ENCODE measurements at places on chromosomes 4 and X.

- no peak for DNase-seq
These were observed 50.1 kb upstream of the CLNK start for GRCh38 chr4:10734697-10735096.

- no peak for DNase-seq
These were observed 188.7 kb downstream of the AFAP1 start for GRCh38 chr4:7750972-7751371.

DNA sequence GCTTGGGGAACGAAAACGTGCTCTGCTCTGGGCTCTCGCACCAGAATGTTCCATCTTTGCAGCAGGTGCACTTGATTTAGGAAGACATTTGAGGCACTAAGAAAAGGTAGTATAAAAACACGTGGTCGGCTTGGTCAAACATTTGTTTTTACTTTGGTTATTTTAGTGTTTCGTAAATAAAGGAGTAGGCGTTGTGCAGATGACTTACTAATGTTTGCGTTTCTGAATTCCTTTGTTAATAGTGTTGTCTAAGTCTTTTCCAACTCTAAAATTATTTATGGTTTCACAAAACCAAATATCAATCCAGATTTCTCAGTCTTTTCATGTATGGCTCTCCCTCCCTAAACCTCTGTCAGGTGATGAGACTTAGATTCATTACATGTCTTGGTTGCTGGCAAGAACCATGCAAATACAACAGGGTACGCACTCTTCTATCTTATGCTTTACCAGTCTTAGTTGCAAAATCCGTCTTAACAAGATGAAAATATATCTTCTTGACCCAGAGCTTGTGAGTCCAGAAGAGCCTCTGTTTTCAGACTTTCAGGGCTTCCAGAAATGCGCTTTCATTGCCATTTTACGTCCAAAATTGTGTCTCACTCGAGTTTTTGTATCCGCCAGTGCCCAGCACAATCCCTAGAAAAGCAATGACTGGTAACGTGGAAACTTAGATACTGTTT is 686 bp downstream of the MTHFD2L start:
- DNase-seq = no peak

GRCh38 chr4:183263787-183264386 is 56.2 kb downstream of the CLDN22 start:
- DNase-seq = no peak

DNA sequence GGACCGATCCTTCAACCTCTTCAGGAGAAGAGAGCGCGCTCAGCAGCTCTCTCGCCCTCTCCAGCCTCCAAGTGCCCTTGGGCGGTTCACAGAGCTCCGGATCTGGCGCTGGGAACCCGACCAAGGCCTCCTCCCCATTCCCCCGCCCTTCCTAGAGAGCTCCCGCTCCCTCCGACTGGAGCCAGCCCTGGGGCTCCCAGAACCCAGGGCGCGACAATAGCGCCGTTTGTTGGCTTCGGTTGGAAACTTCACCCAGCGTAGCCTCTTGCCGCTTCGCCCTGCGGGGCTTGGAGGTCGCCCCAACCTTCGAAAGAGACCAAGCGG is 3.1 kb upstream of the SOX3 start:
- no peak for DNase-seq

GRCh38 chr4:105996845-105997244 is 101.6 kb downstream of the NPNT start:
- no peak for DNase-seq

DNA sequence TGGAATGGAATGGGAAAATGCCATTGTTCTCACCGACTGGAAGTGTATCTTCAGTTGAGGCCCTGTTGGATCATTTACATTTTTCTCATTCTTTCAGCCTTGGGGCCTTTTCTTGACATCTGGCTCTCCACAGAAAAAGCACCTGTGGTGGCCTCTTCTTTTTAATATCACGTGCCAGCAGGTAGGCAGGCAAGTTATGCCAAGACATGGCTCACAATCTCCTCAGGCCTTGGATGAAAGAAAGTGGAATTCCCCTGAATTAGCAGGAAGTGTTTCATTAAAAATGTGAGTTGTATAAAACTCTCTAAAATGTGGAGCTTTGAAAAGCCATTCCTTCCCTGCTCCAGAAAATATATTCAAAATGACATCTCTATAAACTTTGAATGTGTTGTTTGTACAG is 122.1 kb downstream of the FRAS1 start:
- no peak for DNase-seq

DNA sequence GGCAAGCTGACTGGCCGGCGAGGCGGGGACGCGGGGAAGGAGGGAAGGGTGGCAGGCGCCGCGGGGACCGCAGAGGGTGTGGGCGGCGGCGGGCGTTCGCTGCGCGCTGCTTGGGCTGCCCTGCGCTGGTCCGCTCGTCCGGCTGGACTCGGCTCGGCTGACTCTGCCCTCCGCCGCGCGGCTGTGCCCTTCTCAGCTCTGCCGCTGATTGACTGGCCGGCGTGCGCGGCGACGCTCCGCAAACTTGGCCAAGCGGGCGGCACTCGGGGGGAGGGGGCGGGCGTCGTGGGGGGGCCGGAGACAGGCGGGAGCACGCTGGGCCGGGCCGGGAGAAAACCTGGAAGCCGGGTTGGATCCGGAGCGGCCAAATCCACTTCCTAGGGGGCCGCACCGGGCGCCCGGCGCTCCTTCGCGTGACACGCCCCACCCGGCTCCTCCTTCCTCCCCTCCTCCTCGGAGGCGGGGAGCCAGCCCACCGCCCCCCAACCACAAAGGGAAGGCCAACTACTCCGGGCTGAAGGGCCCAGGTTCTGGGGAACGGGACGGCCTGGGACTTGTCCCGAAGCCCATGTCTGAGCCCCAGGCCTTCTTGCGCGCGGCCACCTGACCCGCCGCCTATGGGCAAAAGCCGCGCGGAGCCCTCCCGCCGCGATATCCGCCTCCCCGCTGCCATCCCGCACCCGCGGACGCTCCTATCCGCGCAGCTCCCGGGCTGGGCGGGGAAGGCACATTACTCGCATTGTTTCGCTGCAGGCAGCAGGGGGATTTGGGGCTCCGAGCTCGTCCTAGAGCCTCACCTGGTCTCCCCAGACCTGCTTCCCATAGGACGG is at the start of gene GPC4:
Gene GPC4, minus strand, starts transcription at position 214 of the 830 bp plus-strand sequence. CDS start 524 bp downstream, outside the sequence.
- DNase-seq = peak; percentile 11

- no peak for DNase-seq
These were observed 98.7 kb upstream of the ARHGAP24 start for GRCh38 chr4:85376285-85376684.

DNA sequence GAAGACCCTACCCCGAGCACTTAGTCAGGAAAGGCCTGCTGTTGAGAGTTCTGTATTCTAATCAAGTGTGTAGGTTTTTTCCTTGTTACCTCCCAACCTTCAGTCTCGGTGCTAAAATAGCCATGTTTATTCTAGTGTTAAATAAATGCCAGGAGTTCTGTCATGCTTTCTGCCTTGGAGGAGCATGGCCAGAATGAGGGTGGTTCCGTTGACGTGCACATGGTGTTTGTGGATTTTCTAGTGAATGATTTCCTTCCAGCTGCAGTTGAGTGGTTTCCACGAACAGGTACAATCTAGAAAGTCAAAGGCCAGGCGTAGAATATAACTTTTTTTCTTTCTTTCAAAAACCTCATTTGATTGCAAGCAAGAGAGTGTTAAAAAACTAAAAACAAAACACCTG is 21.0 kb downstream of the TRMT44 start:
- DNase-seq = no peak

- DNase-seq = peak; percentile 1
These were observed 60.8 kb downstream of the ZNF732 start for GRCh38 chr4:244471-244870.

DNA sequence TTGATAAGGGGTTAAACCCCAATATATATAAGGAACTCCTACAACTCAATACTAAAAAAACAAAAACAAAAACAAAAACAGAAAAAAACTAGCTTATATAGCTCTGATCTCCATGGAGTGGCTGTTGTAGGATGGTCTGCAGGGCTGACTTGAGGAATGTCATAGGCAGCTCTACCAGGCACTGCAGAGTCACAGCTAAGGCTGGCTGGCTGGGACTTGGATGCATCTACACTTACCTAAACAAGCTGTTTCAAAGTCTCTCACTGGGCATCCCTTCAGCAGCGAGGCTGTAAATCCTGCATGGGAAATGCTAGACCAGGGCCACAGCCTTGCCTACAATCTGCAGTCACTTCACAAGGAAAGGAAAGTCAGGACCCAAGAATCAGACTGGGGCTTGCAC is 61.3 kb downstream of the HOPX start:
- no peak for DNase-seq

- no peak for DNase-seq
These were observed 719 bp upstream of the BGN start for GRCh38 chrX:153494061-153494460.

DNA sequence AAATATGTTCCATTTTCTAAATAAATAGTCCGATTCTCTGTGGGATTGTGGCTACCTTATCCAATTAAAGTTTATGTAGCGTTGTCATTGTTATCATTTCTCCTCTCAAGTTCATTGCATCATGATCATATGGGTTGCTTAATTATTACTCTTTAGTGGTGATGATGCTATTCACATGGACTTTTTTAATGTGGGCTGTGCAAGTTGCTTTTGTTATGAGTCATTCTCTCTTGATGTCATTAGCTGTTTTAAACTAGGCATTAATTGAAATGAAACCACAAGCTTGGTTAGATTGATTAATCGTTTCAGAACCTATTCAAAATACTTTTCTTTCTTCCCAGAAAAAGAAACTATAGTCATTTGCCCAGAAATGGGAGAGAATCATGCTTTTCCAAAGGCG is 38.2 kb downstream of the NHS start:
- DNase-seq = no peak

- no peak for DNase-seq
These were observed 526.3 kb upstream of the TECRL start for GRCh38 chr4:64935469-64936001.

GRCh38 chr4:110587666-110588285 is 35.1 kb downstream of the PITX2 start:
- no peak for DNase-seq

DNA sequence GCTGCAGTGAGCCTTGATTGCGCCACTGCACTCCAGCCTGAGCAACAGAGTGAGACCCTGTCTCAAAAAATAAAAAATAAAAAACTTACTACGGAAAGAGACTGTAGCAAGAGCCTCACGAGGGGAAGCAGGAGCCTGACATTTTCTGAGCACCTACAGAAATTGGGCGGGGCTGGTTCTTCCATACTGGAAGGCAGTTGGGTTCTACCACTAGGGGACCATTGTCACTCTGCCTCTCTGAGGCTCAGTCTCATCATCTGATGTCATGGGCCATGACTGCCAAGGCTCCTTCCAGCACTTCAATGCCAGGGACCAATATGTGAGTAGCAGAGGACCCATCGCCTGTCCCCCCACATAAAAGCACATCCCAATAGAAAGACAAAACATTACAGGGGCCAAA is 8.2 kb downstream of the SH3KBP1 start:
- DNase-seq = no peak

DNA sequence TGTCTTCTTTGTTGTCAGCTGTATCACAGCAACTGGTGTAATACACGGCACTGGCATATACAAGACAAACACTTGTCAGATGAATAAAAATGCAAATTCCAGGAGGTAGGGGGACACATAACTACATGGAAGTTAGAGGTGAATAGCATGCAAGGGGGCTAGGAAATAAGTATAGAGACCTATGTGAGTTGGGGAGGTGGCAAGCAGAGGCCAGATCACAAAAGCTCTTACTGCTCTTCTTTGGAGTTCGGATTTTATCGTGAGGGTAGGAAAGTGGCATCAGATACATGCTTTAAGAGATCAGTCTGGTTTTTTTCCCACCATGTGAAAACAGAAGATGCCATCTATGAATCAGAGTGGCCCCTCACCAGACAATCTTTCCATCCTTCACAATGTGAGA is 2.8 kb upstream of the SRP72 start:
- DNase-seq = no peak

DNA sequence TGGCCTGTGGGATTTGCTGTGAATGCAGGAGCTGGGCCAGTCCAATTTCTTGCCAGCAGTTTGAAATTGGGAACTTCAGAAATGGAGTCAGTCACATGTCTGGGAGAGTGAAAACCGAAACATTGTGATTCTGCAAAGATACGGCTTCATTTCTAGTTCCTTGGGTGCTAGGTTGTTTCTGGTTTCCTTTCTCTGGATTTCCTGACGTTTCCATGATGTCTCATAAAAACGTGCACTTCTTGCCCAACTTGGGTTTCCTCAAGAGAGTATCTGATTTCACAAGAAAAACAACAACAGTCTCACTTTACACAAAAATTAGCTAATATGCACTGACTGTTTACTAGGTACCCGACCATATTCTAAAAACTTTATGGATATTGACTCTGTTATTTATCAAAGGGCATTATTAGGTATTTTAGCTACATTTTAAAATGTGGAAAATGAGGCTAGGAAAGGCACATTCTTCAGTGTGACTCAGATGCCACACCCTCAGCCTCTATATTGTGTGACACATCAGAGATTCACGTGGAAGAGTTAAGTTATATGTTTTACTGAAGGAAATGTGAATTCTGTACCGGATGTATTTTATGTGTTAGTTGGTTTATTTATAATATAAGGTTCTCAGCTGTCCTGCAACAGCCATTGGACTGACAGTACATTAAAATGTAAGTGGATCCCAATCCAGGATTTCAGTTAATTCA is 225.0 kb upstream of the PUDP start:
- DNase-seq = no peak

- DNase-seq = no peak
These were observed 47.1 kb downstream of the TSC22D3 start for GRCh38 chrX:107728371-107729099.

DNA sequence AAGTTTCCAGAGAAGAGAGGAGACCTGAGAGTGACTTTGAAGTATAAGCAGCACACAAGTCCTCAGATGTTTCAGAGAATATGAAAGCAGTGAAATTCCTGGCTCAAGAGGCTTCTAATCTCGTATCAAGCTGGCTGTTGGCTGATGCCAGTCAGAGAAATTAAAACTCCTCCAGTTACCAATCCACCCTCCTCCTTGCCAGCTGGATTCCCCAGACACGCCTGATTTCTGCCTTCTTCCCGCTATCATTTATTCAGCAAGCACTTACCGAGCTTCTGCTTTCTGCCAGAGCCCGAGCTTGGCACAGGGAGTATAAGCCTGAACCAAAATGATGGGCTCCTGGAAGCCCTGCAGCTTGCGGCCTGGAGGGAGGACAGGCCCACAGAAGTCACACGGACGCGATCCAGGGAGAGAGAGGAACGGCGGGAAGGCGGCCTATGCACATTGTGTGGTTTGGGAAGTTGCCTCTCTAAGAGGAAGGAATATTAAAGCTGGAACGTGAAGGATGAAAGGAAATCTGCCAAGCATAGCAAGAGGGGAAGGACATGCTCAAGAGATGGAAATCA is 102.4 kb upstream of the TBL1X start:
- no peak for DNase-seq

- no peak for DNase-seq
These were observed 132.6 kb downstream of the GLUD2 start for GRCh38 chrX:121179972-121180371.

DNA sequence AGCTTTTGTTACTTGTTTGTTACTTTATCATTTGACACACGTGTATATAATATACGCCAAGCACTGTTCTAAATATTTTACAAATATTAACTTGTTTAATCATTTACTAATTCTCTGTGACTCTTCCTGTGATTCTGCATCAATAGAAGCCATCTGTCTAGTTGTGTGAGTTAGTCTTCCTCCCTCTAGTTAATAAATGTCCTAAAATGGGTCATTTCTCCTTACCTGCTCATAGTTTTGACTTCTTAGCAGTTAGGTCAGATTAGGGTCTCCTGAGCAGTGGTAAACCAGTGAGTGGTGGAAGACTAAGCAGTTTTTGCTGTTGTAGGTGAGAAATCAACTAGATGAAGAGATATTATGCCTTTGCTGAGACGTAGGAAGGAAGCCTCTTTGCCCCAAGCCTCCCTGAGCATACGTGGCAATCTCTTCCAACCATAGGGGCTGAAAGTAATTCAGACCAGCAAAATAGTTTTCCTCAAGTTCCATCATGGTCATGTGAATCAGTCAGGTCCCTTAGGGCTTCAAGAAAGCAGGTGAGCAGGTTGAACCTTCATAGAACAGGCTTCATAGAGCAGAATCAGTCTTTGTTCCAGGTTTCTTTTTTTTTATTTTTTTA is 38.7 kb upstream of the THOC2 start:
- no peak for DNase-seq
